Stimulated activated memory B cell treated with anti-CD40 and anti-IgM and Interleukin-4, amounts not matched to agents 10 μg/mL and 1 μg/mL and 100 μg/mL, for 72 hours (primary cell): ENCODE measurements at places on chromosomes 3 and 15.

DNA sequence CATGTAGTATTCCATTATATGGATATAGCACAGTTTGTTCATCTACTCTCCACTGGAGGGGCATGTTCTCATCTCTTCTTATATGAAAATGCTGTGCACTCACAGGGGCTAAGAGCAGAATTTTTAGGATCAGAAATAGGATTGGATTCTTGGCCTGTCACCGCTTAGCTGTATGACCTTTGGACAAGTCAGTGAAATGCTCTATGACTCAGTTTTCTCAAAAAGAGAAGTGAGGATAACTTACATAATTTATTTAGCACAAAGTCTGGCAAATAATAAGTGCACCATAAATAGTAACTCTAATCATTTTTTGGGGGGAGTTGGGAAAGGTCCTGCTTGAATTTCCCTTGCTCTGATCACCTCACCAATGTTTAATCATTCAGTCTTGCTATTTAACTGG is 103.7 kb upstream of the LRIG1 start:
- ATAC-seq, result no peak

DNA sequence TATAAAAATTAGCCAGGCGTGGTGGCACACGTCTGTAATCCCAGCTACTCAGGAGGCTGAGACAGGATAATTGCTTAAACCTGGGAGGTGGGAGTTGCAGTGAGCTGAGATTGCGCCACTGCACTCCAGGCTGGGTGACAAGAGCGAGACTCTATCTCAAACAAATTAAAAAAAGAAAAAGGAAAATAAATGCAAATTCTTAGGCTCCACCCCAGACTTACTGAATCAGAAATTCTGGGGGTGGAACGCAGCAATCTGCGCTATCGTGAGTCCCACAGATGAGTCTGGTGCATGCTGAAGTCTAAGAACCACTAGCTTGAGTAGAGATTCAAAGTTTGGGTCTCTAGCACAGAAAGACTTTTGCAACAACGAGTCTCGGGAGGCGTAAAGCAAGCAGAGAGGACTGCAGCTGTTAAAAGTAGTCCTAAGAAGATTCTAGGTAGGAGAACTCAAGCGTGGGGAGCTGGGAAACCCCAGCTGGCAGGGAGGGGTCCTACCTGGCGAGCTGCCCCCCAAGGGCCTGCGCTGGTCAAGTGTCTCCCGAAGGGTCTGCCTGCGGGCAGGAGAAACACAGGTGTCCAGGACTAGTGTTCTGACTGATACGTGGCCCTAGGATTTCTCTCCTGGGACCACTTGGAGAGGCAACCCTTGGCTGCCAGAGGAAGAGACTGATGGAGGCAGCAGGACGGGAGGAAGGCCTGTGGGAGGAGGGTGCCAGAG is 21.9 kb downstream of the CEP19 start:
- no peak for ATAC-seq

- ATAC-seq, result peak; percentile 38
Observed at GRCh38 chr15:74725225-74725774, at the start of gene CYP1A1. Gene CYP1A1 (minus strand): TSS chr15:74725528. CDS start chr15:74723097, 2,431 bp downstream.

DNA sequence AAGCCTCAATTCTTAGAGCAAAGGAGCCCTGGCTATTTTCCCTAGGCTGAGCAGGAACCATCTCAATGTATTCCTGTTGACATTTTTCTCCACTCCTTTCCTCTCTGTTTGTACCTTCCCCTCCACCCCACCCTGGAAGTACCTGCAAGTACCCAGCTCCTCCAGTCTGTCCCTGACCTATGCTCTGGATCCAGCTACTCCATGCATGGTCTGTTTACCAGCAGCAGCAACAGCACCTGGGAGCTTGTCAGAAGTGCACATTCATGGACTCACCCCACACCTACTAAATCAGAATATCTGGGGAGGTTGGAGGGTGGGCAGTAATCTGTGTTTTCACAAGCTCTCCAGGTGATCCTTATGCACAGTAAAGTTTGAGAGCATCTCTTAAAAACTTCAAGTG is 240.7 kb upstream of the UMPS start:
- no peak for ATAC-seq

- ATAC-seq, result no peak
Observed at GRCh38 chr3:174857301-174857700, 1.8 kb upstream of the NAALADL2 start.

DNA sequence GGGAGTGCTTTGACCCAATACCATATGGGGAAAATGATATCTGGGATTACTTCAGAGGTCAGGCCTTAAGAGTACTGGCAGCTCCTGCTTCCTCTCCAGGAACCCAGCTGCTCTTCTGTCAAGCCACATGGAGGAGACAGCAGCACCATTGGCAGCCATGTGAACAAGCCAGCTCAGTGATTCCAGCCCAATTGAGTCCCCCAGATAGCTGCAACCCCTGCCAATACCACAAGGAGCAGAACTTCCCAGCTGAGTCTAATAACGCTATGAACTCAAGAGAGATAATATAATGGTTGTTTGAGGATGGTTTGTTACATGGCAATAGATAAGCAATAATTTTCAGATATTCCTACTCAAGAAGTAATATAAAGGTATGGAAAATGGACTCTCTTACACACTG is 126.8 kb upstream of the CPNE4 start:
- no peak for ATAC-seq

DNA sequence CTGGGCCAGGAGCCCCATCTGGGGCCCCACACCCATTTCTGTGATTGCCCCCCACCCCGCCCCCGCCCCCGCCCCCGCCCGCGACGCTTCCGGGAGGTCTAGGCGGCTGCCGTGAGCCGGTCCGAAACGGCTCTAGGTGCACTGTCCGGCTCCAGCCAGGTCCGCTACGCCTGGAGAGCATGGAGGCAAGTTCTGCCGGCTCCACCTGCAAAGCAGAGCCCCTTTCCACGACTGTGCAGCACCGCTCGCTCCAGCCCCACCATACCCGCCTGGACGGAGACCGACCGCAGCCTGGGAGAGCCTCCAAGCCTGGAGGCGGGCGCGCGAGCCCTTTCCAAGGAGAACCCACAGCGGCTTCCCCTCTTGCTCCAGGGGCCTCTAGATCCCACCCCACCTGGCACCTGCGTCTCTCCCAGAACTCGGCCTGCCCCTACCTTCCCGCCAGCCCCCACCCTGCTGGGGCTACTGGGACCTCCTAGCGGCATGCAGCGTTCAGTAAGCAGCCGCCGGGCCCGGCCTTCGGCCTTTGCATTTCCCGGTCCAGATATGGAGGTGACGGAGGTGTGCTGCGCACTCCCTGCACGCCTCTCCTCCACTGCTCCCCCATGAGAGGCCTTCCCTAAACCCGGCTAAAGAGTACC is 66.2 kb downstream of the KLF13 start:
- ATAC-seq, result peak; percentile 42

DNA sequence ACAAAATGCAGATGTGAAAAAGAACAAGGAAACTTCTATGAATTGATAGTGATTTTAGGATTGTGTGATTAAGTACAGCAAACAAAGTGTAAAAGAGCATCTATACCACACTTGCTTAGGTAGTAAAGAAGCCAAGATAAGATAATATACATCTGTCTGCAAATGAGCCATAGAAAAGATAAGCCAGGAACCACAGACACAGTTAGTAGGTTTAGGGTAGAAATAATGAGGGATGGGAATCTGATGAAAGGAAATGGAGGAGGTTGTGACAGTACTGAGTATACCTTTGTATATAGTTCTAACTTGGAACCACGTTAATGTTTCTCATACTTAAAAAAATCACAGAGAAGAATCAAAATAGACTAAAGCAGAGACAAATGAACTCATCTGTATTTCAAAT is 54.0 kb downstream of the TCF12 start:
- no peak for ATAC-seq

GRCh38 chr15:88690331-88690730 is 51.5 kb downstream of the ISG20 start:
- no peak for ATAC-seq

DNA sequence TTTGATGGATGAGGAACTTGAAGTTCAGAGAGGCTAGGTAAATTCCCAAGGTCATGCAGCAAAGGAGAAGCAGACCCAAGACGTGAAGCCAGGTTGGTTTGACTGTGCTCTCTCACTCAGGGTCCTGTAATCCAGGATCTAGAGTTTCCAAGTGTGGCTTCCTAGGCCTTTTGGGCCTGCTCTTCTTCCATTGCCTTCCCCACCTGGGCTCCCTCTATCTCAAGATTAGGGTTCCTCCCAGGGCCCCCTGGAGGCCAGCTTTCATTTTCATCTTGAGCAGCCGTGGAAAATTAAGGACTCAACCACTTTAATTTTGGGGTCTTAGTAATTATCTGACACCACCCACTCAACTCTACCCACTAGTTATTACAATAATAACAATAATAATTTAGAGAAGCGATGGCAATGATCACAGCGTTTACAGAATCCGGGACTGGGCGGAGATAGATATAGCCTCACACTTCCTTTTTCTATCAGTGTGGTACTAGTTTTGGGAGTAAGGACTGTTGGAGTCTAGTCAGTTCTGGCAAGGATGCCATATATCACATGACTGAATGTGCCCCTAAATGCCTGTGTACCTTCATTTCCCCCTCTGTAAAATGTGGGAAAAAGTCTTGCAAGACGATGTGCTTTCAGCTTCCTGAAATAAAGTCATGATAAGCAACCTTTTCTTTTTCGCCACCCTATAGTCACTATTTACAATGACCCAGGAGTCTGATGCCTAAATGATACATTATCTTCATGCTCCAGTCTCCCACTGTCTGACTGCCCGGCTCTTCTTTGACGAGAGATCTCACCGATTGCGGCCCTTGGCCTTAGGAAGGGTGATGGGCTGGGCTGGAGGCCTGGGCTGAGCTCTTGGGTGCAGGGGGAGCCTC is 30.2 kb upstream of the MAGEF1 start:
- peak; percentile 22 for ATAC-seq

DNA sequence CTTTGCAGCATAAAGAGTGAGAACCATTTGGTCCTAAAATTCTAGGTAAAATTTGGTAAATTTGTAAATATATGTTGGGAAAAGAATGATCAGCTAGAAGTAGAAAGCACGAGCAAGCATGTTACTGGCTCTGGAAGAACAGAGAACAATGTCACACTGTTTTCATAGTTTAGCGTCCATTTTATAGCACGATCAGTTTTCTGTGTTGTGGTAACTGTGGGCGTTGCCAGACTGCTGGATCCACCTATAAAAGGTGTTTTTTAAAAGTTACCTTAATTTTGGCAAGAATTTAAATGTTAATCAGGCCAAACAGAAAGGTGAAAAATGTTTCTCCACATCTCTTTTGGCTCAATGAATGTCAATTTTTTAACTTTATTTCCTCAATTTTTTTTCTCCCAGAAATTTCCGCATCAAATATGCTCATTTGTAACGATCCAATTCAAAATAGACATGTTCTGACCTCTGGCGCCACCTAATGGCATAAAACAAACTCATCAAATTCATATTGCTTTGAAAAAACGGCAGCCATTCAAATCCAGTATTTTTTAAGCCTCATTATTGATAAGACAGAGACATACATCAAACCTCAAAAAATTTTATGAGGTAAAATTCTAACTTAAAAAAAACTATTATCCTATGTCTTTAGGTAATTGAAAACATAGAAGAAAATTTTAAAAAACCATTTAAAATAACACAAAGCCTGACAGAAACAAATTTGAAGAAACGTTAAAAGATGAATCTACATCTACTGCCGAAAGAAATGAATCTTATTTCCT is 5.5 kb upstream of the GP5 start:
- no peak for ATAC-seq

DNA sequence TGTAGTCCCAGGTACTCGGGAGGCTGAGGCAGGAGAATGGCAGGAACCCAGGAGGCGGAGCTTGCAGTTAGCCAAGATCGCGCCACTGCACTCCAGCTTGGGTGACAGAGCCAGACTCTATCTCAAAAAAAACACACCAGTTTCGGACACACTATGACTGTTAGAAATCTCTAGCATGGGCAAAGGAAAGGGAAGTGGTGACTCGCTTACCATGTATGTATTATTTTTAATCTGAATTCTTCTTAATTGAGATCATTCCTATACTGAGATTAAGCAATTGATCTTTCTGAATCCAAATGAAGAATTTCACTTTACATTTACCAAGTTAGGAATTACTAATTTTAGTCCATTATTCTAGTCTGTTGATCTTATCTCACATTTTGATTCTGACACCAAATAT is 459.2 kb upstream of the ALCAM start:
- no peak for ATAC-seq

GRCh38 chr3:9293076-9293475 is 43.6 kb upstream of the SRGAP3 start:
- ATAC-seq, result no peak

DNA sequence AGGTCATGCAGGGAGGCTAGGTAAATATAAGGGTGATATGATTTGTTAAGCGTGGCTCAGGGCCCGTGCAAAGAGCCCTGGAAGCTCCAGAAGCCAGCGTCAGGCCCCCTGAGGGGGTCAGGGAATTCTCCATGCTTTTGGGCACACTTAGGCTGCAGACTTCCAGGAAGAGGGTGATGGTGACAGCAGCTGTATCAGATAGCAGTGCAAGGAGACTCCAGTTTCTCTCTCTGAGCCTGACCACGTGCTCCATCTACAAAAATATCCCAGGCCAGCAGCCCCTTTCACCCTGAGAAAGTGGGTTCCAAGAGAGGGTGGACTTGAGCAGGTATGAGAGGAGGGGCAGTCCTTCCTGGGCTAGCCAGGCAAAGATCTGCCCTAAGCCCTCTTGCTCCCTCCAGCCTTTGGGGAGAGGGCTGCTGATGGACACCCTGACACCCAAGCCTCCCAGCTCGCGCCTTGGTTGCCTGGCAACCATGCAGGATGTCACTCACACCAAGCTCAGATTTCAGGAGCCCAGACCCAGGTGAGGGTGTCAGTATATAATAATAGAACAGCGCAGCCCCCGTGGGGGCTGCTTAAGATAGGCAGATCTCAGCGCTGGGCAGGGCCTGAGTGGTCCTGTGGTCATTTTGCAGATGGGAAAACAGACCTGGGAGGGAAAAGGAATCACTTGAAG is 35.8 kb downstream of the ATP2B2 start:
- ATAC-seq, result no peak

GRCh38 chr15:50262533-50262932 is 3.0 kb downstream of the HDC start:
- peak; percentile 62 for ATAC-seq

- ATAC-seq, result no peak
Observed at GRCh38 chr3:194080913-194081800, 54.8 kb upstream of the HES1 start.

- ATAC-seq, result no peak
Observed at GRCh38 chr3:49701388-49702077, 12.2 kb downstream of the RNF123 start.

- ATAC-seq, result no peak
Observed at GRCh38 chr3:124619887-124620599, 110.2 kb upstream of the UMPS start.

- no peak for ATAC-seq
Observed at GRCh38 chr3:114962189-114962588, 184.9 kb downstream of the ZBTB20 start.

GRCh38 chr15:101104141-101104540 is 147.7 kb downstream of the CHSY1 start:
- ATAC-seq, result no peak

GRCh38 chr3:120094776-120095225 is 554 bp upstream of the GSK3B start:
- ATAC-seq, result peak; percentile 88

GRCh38 chr3:182276512-182276911 is 516.8 kb upstream of the ATP11B start:
- no peak for ATAC-seq

DNA sequence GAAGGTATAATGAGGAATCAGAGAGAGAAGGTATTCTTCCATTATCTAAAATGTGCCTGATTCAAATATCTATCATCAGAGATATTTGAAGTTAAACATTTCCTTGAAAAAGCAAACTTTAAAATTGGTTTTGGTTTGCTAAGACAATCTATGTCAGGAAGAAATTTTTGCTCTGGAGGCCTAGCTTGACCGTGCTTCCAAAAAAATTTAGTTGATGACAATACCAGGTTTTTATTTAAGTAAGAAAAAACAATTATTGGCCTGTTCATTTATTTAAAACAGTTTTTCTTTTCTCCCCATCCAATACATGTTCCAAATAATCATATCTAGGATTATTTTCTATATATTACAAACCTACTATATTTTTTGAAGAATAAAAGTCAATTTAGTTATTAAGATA is 75.3 kb downstream of the OTOL1 start:
- ATAC-seq, result no peak
